Activated CD4-positive, alpha-beta T cell treated with anti-CD3 and anti-CD28 coated beads, Interleukin-2, amount 50 U/mL, for 1 hour (primary cell): ENCODE measurements at places on chromosomes 16 and 17.
A peak's percentile ranks its signal among the peaks of the same experiment; 100 is the strongest.

- no peak for DNase-seq
Observed at GRCh38 chr16:86018487-86018886, 119.5 kb downstream of the IRF8 start.

DNA sequence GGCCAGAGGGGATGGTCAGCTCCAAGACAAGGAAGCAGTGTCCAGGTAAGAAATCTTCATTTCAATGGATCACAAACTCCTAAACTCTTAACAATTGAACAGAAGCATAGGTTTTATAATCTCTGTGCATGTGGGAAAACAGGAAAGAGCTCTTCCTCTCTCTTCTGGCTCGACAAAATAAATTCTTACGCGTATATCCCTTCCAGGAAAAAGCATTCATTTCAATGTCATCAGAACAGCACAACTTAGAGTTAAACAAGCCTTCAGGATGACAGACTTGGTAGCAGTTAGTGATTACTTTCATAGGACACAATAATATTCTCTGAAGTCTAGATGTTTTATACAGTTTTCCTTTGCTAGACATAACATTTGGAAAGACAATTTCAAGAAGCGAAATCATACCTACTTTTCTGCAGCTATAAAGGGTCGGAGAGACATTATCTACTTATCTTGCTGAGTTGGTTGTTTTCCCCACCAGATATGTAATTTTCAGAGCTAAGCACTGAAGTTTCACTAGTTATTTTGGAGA is 19.3 kb upstream of the SLC35G3 start:
- DNase-seq: no peak

DNA sequence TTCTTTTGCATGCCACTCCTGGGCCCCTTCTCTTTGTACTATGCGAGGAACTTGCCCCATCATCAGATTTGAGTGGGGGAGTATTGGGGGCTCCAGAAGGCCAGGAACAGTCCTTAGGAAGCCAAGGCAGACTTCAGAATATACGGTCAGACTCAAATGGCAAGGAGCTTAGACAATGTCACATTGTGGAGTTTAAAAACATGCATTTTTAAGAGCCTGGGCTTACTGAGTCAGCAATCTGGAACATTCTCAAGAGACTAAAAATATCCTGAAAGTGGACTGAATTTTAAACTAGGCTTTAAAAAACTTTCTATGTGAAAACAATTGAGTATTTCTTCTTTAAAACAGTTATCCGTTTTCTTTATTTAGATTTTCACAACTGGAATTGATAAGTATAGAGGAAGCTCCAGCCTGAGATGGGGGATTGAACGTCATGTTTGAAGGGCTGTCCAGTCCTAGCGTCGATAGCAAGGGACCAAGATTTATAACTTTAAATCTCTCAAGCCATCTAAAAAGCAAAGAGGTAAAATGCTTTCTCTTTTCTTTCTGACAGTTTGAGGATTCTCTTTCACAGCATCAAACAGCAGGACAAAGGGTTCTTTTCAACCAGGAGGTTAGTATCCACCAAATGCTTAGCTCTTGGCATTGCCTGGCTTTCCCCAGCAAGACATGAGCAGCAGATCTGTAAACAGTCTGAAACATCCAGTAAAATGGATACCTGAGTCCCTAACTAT is 45.8 kb upstream of the CDRT4 start:
- no peak for DNase-seq

- DNase-seq: no peak
Observed at GRCh38 chr17:193841-194806, 12.7 kb upstream of the DOC2B start.

DNA sequence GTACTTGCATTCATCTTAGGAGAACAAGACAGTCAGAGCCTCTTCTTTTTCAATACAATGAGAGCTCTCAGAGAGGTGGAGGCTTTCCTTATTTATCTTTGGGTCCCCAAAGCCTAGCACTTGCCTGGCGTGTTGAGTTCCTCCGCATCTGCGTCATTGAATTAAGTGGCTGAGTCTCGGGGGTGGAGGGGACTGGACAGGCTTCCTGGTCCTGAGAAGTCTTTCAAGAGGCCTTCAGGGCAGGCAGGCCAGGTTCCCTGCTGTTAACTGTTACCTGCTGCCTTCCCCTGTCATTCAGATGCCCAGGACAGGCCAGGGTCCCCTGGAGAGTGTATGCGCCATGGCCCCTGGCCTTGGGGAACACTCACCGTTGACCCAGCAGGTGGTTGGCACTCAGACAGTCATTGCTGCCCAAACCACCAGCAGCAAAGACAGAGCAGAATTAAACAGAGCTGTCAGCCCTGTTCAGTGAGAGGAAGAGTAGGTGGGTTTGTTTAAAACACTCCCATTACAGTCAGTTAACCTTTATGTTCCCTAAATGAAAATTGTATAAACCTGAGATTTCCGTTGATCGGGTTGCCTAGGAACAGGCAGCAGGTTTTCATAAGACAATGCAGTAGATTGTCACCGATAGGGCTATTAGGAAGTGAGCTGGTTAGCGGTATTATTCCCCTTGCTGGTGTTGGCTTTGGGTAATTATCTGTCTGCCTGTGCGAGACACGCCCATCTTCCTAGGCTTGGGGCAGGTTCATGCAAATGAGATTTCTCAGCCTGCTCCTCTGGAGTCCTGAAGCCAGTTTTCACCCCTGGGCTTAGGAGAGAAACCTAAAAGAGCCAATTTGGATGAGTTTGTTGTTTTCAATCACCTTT is 132.7 kb downstream of the CCDC182 start:
- DNase-seq: peak; percentile 20

GRCh38 chr17:81223762-81224130 is 981 bp upstream of the CEP131 start:
- no peak for DNase-seq

DNA sequence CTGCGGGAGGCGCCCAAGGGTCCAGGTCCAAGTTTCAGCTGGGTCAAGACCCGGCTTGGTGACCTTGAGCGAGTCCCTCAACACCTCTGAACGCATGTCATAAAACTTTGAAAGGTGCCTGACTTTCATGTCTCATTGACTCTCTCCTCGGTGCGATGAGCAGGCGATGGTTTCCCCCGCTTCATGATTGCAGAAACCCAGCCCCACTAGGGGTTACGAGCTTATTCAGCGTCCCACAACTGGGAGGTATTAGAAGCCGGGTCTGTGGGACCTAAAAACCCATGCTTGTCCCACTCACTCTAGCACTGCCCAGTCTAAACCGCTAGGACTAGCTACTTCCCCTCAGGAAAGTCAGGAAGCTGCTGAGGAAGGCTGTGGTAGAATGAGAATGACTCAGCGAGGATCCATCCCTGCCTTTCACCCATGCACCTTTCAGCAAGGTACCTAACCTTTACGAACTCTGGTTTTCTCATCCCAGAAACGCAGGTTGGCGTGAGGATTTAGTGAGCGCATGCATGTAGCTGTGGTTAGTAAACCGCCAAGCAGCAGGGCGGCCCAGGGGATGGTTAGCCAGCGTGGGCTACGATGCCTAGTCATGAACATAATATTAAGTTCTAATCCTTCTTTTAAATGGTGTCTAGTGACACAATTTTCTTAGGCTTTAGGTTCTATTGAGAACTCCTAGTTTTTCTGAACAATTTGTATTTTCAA is 26.2 kb upstream of the RFFL start:
- peak; percentile 47 for DNase-seq

GRCh38 chr16:74298104-74298503 is 1.5 kb downstream of the PSMD7 start:
- DNase-seq: no peak

DNA sequence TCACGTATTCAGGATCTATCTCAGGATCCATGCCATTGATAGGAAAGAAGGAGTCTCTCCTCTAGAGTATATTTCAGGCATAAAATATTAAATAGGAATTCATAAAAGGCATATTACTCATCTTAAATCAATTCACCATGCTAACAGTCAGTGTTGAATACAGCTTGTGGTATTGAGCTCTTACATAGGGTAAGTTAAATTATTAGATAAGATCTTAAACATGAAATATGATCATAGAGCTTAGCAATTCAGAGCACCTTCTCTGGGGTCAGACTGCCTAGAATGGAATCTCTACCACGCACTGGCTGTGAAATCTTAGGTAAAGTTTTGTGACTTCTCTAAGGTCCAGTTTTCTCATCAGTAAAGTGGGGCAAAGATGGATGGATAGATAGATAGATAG is 20.7 kb downstream of the MARCHF10 start:
- no peak for DNase-seq

DNA sequence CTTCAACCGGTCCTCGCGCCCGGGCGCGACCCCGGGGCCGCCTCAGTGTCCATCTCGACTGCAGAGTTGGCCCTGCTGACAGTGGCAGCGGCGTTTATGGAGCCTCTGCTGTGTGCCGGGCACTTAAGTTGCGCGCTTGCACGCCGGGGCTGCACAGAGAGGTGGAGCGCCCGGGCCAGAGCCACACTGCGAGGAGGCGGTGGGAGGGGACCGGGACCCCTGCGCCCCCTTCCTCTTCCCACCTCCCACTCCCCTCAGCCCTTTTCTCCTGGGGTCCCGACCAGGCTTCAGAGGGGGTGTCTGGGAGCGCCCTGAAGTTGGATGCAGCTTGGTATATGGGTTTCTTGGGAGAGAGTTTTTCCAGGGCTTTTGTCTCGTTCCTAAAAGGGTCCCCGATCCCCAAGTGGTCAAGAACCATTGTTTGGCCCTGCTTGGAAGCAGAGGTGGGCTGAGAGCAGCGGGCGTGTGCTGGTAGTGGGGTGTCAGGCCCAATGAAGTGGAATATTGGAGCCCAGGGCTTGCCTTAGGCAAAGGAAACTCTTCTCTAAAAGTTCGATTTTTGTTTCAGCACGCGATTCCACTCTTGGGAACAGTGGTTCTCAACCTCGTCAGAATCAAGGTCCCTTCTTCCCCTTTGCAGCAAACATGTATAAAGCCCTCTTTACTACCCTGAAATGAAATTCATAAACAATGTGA is 605 bp downstream of the MRTFB start:
- DNase-seq: peak; percentile 15

DNA sequence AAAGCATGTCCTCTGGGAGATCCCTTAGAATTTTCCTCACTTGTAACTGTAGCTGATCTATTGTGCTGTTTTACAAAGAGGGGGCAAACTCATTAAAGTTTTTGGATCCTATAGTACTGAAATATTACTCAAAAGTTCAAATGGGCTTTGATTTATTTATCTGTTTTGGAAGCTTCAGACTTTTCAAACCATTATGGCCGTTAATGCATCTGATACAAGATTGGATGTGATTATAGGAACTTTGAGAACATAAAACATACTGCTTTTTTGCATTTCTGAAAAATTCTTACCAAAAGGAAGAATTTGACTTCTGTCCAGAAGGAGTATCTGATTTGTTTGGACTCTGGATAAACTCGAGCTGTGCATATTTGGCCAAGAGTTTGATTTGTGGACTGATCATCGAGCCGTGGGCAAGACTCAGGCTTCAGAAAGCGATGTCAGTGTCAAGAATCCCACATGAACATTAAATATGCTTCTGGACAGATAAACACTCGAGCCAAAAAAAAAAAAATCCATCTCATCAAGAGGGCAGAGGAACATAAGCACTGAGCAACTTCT is 8.2 kb upstream of the MARCHF10 start:
- DNase-seq: no peak

- no peak for DNase-seq
Observed at GRCh38 chr16:59330019-59330670, 596.0 kb upstream of the GOT2 start.
